CD4-positive, alpha-beta T cell treated with Interleukin-10 for 1 hour (primary cell): ENCODE measurements at places on chromosomes 7 and 10.

DNA sequence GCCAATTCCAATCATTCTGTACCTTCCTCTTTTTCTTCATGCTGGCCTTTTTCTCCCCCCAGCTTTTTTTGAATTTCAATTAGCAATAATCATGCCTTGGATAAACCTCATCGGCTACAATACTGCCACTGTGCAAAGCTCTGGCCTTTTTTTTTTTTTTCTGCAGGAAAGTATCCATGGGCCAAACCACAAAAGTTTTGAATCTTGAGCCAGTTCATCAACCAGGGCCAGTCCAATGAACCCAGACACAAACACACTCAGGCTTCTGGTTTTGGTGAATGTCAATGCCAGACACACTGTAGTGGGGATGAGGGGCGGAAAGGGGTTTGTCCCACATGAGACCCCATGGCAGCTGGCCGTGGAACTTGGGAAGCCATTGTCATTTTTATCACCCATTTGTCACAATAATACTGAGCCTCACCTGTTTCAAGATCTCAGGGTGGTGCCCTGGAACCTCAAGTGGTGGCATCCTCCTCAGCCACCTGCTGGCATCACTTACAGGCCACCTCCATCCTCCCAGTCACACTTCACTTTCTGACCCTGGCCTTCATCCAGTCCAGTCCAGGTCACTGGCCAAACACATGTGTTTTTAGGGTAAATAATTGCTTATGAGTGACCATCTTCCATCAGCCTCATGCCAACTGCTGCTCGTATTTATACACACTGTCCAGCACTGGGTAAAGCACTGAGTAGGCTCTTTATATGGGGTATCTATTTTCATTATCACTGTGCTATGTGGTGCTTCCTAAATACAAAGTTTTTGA, 40.8 kb upstream of the TSPAN33 start:
- no peak for DNase-seq

- DNase-seq, result no peak
These were observed 610.2 kb downstream of the AUTS2 start for GRCh38 chr7:70208236-70209063.

- no peak for DNase-seq
These were observed 164.9 kb upstream of the RNF32 start for GRCh38 chr7:156475666-156476065.

DNA sequence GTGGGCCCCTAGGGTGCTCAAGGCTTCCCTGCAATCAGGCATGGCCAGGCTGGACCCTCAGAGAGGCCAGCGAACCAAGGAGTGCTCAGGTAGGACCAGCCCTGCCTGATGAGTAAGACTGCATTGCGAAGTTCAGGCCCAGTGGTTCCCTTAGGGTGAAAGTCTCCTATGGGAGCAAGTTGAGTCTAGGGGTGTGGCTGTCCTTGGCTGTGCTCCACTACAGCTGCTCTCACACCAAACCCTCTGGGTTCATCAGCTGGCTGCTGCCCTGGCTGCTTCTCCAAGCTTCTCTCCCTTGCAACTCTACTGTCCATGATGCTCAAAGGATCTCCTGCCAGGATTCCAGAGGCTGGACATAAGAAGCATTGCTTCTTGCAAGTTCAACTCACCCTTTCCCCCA, 18.7 kb downstream of the FAM25A start:
- no peak for DNase-seq

- no peak for DNase-seq
These were observed 134.3 kb downstream of the VIPR2 start for GRCh38 chr7:159010411-159010810.

GRCh38 chr10:48457949-48458661, 146.8 kb downstream of the ARHGAP22 start:
- DNase-seq, result no peak

DNA sequence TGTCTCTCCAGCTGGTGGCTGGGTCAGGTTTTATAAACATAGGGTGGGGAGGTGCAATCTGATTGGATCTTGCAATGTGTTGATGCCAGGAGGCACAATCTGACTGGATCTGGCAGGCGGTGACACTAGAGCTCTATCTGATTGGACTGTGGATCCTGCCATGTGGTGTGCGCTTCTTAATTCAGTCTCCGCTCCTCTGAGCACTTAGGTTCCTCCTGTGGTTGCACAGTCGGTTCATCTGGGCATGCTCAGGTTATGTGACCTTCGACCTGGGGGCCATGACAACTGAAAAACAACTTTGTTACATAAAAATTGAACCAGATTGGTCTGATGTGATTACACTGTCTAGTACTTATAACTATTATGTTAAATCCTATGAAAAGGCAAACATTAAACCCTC, 127.1 kb upstream of the SVIL start:
- DNase-seq, result no peak

DNA sequence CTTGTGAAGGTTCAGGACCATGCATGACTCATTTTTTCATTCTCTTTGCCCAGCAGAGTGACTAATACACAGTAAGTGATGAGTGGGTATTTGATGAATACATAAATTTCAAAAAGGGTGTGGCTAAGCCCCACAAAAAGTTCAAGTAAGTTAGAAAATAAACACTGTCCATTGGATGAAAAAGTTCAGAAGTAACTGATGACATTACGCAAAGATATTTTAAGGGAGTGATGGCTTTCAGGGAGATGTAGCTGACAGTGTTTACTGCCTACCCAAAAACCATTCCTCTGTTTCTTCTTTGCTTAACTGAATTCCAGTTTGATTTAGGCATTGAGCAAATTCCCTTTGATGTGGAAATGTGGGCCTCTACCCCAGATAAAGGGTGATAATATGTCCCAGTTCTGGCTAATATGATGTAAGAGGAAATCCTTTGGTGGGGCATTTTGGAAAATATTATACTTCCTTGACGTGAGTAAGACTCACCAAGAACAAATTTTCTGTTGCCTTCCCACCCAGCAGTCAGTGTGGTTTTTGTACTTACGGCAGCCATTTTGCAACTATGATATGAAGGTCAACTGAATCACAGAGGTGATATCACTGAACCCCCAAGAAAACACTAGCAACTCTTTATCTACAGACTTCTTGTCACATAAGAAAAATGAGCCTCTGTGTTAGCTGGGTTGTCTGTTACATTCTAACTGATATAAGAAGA, 29.0 kb upstream of the EBLN1 start:
- peak; percentile 43 for DNase-seq

GRCh38 chr10:58453105-58453504, 59.6 kb upstream of the BICC1 start:
- no peak for DNase-seq

GRCh38 chr10:79487296-79488194, 24.8 kb upstream of the EIF5AL1 start:
- peak; percentile 33 for DNase-seq

- no peak for DNase-seq
These were observed 25.2 kb upstream of the MKLN1 start for GRCh38 chr7:131302446-131302845.

DNA sequence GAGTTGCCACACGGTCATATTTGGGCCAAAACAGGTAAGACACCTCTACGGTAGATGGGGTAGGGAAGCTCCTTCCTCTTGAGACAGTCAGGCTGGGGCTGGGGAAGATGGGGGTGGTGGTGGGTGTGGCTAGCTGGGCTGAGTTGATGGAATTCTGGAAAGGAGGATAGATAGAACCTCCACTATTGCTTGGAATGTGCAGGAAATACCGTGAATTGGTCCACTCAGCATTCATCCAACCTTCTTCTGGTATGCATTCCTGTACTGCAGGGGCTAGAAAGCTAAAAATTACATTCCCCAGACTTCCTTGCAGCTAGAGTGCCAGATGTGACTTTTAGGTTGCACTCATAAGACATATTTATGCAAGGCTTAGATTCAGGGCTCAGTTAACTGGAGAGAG, 24.8 kb downstream of the TLX1 start:
- DNase-seq, result no peak

GRCh38 chr10:133124357-133125211, 35.4 kb upstream of the KNDC1 start:
- no peak for DNase-seq

- DNase-seq, result no peak
These were observed 101.8 kb upstream of the KMT2C start for GRCh38 chr7:152537639-152538038.

- no peak for DNase-seq
These were observed 291.2 kb downstream of the POM121L12 start for GRCh38 chr7:53326634-53327033.

- DNase-seq, result no peak
These were observed 953.0 kb upstream of the ZWINT start for GRCh38 chr10:57314046-57314445.
